ENCODE measurements at places on chromosomes 12 and 14.

DNA sequence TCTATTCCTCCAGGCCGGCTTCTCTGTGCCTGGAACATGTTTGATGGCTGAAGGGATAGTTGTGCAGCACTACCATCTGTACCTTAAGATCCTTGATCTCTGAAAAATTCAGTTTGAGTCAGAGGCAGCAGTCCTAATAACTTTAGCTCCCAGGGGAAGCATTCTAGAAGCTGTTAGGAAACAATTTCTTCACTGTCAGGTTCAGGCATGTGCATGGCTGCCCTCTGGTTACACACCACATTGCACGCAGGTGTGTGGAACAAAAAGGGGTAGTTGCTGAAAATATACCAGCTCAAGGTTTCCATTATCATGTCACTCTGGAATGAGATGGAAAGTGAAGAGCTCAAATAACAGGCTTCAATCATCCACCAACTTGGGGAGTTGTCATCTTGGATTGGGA lies 80.1 kb downstream of the CHST11 start:
- DNase-seq = no peak

GRCh38 chr14:75247286-75247922 lies 31.2 kb upstream of the FOS start:
- peak; percentile 27 for DNase-seq

GRCh38 chr14:101480747-101481530 lies 80.4 kb upstream of the DIO3 start:
- DNase-seq = no peak

GRCh38 chr12:67509666-67510386 lies 138.7 kb upstream of the DYRK2 start:
- DNase-seq = no peak

DNA sequence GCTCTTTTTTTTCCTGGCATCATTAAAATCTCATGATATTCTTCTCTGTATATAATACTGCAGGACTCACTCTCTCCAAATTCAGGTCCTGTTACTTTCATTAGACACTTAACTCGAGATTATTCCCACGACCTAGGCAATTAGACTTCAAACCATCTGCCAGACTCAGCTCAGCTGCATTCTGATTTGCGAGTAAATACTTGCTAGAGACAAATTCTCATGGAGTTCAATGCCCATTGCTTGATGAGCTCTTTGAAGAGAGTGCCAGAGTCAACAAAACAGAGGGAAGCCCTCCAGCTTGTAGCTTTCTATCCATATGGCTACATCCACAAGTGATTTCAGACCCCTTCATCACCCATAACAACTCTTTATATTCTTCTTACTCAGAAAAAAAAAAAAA lies 88.3 kb downstream of the GTF2A1 start:
- DNase-seq = no peak

- DNase-seq = no peak
Observed at GRCh38 chr12:58321414-58321813, 380.0 kb downstream of the ATP23 start.

DNA sequence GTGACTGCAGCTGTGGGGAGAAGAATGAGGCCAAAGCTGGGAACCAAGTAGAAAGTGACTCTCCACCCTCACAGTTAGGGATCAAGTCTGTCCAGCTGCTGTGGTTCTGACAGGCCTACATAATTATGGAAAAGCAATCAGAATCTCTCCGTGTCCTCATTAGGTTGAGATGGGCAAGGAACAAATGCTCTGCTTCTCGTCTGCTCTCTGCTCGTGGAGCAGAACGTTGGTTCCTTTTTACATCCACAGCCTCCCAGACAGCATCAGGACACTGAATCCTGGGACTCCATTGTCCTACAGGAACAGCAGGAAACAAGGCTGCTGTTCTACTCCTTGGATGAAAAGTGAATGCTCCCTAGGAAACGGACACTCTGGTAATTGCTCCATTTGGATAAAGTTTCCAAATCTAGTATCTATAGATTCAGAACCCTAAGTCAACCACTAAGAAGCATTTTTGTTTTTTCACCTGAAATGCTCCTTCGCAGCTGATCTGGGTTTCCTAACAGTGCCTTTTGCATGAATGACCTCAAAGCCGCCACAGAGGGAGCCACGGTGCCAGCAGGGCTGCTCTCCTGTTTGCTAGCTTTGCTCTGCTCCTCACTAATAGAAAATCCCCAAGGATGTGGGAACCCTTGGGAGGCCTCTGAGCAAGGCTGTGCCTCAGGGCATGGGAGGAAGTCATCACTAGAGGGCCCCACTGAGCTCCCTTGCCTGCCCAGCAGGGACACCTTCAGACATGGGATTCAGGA lies 102.0 kb downstream of the EGLN3 start:
- no peak for DNase-seq
